ENCODE measurements at places on chromosomes 6 and 20.

GRCh38 chr20:4673371-4674001, 48.2 kb upstream of the PRND start:
- DNase-seq, result no peak

- DNase-seq, result no peak
These were observed 94.0 kb downstream of the ADGRG6 start for GRCh38 chr6:142395768-142396231.

- DNase-seq, result no peak
These were observed 71.7 kb downstream of the RFX6 start for GRCh38 chr6:116948533-116949304.

- DNase-seq, result no peak
These were observed 65.8 kb downstream of the TBC1D7 start for GRCh38 chr6:13262302-13263230.

- DNase-seq, result no peak
These were observed 6.9 kb downstream of the SGK2 start for GRCh38 chr20:43565758-43566104.

- DNase-seq, result no peak
These were observed 21.3 kb downstream of the MTFR2 start for GRCh38 chr6:136228814-136229213.

GRCh38 chr6:108186226-108186625, 20.4 kb downstream of the NR2E1 start:
- no peak for DNase-seq
